Stimulated activated CD4-positive, alpha-beta T cell treated with anti-CD3 and anti-CD28 coated beads, TNF-alpha, amount 100 ng/mL, for 1 hour (primary cell): ENCODE measurements at places on chromosomes 12 and 14.

GRCh38 chr14:36750244-36750643 is 88.6 kb downstream of the PAX9 start:
- DNase-seq = no peak

DNA sequence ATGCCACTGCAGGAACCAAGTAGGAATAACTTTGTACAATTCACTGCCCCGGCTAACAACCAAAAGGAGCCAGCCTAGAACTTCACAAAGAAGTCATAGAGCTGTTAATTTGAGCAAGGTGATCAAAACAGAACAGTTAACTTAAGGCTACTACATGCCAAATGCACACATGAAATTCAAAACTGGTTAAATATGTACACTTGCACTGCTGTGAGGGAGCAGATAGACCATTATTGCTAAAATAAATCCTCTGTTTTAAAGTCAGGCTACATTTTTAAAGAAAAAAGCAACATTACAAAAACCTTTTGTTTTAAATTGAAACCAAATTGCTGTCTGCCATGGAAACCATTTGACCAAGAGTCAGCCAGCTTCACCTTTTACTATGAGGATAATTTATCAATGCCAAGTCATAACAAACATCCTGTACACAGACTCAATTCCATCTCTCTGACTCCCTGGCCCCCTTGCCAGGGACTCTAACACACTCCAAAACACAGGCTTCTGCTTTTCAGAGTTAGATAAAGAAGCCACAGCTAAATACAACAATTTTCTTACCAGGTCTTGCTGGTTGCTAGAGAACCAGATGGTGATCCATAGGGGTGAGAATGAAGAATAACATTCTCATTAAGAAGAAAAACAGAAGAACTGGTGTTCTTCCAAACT is 84.0 kb downstream of the LRP6 start:
- DNase-seq = no peak

GRCh38 chr12:52263761-52264434 is 10.5 kb upstream of the KRT86 start:
- no peak for DNase-seq

- no peak for DNase-seq
These were observed 95.0 kb upstream of the OTX2 start for GRCh38 chr14:56905282-56905681.

GRCh38 chr14:28571636-28572035 is 195.0 kb upstream of the FOXG1 start:
- no peak for DNase-seq

DNA sequence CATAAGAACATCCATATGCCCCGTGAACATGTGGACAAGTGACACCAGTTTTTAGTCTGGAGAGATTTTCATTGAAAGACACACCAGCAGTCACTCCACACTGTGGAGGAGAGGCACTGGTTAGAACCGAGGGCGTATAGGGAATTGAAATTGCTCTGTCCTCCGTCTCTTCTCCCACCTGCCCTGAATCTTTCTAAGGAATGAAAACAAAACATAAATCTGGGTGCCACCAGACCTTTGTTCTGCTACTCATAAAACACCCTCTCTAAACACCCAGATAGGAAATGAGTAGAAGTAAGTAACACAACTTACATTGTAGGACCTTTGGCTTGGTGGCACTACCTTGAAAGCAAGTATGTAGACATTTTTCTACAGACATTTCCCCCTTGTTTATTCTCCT is 37.1 kb upstream of the STON2 start:
- DNase-seq = no peak

DNA sequence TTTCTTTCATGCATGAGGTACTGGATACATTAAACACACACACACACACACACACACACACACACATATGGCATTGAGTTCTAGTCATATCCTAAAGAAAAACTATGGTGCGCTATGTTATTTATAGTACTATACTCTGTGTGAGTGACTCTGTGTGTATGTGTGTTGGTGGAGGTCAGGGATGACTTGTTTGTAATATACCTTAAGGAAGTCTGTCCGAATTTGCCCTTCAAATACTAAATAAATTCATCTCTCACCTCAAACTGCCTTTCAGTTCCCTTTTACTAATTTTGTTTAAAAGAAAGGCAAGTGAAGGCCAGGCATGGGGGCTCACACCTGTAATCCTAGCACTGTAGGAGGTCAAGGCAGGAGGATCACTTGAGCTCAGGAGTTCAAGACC is 2.1 kb upstream of the AKAP5 start:
- no peak for DNase-seq

DNA sequence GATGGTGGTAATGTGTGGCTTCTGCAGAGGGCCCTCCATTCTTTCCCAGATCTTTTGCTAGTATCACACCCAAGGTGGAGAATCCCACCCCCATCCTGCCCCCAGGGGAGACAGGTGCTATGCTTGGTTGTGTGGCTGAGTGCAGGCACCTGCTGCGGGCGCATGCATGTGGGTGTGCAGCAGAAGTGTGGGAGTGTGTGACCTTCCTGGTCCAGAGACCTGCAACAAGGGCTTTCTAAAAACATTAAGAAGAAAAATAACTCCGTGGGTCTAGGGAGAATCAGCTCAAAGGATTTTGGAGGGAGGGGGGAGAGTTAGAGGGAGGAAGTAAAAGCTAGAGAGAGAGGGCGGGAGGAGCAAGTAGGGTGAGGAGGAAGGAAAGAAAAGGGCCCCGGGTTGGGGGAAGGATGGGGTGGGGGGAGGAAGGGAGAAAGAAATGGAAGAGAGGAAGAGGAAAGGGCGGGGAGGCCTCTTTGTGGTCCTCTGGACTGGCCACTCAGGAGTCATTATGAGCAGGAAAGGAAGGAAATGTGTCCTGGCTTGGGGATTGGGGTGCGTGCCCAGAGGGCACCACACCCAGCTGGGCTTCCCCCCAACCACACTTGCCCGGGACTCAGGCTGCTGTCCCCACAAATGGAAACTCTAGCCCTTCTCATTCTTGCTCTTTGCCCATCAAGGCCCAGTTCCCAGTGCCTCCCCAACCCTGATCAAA is 3.1 kb upstream of the FIGNL2 start:
- no peak for DNase-seq

DNA sequence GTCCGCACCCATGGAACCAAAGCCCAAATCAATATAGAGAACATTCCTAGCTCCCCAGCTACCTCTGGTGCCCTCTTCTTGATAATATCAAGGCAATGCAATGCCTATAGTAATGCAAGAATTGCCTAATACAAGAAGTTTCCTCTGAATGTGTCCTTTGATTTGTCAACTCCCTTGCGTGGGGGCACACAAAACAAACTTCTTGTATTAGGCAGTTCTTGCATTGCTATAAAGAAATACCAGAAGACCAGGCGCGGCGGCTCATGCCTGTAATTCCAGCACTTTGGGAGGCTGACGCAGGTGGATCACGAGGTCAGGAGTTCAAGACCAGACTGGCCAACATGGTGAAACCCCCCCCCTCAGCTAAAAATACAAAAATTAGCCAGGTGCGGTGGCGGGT is 10.4 kb upstream of the ITPK1 start:
- DNase-seq = no peak

DNA sequence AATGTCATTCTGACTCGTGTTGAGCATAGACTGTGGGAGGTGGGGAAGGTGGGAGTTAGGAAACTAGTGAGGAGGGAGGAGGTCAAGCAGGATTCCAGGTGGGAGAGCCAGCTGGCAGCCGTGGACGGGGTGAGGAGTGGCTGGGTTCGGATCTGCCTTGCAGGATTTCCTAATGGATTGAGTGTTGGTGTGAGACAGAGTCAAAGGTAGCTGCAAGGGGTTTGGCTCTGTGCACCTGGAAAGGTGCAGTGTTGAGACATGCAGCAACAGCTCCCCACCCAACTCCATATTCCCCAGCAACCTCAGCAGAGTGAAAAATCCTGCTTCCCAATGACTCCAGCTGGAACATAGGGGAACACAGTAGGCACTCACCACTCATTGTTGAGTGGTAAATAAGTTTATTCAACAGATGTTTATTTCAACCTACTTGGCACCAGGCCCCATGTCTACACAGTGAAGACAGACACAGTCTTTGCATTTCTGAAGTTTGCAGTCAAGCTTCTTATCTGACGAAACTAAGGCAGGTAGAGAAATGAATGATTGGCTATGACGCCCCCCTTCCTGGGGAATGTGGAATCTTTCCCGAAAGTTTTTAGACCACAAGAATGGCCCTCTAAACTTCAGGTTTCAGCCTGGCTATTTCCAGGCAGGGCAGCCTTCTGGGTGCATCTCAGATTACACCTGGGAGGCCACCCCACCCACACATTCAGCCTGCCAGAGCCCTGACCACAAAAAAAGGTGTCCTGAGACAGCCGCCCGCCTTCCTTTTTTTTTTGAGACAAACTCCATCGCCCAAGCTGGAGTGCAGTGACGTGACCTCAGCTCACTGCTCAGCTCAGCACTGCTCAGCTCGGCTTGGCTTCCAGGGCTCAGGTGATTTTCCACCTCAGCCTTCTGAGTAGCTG is 37.9 kb upstream of the PLEKHG6 start:
- DNase-seq = no peak

DNA sequence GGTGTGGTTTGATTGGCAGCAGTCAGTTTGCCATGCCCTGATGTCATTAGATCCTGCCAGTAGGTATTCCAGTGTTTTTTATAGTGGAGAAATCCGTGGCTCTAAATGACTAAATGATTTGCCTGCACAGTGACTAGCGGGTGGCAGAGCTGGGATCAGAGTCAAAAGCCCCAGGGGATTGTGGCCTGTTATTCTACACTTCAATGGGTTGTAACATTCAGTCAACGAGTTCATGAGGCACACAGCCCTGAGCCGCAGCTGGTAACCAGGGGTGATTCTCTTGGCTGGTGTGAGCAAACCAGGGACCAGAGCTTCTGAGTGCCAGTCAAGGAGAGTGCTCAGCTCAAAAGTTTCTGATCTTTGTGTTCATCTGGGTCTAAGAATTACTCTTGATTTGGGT is 1.8 kb downstream of the MYH6 start:
- no peak for DNase-seq

DNA sequence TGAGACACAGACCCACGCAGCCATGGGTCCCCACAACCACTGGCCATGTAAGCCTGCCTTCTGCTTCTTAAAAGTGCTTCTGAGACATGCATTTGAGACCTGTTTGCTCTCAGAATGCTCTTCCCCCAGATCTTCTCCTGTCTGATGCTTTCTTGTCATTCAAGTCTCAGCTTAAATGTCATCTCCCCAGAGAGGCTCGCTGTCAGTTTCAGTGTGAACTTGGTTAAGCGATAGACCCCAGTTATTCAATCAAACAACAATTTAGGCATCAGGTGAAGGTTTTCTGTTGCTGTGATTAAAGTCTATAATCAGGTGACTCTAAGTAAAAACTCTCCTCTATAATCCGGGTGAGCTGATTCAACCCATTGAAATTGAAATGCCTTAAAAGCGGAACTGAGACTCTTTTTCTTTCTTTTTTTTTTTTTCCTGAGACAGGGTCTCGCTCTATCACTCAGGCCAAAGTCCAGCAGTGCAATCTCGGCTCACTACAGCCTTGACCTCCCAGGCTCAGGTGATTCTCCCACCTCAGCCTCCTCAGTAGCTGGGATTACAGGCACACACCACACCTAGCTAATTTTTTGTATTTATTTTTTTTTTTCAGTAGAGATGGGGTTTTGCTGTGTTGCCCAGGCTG is 123.4 kb downstream of the KSR2 start:
- DNase-seq = no peak

GRCh38 chr12:66137937-66138336 is 7.4 kb upstream of the LLPH start:
- DNase-seq = no peak

- DNase-seq = no peak
These were observed 20.1 kb upstream of the GARIN6 start for GRCh38 chr12:99627459-99627858.

- no peak for DNase-seq
These were observed 145.0 kb downstream of the SAMD4A start for GRCh38 chr14:54711812-54712464.
